ENCODE measurements at places on chromosomes 6 and 20. TPM values are rescaled to one million over a fixed set of nuclear protein-coding genes. Genes with fewer than 3 reads are reported as not detected.

The HLA-DRB1 gene
- total RNA-seq = 0.14 TPM

The DEFB132 gene
- not detected for total RNA-seq

The TDRD6 gene
- under 0.01 TPM for total RNA-seq

The TSPYL1 gene
- 54.1 TPM for total RNA-seq

The SAPCD1 gene
- 0.44 TPM for total RNA-seq

The BPIFB4 gene
- total RNA-seq = not detected

The TBXT gene
- total RNA-seq = not detected

The SRSF3 gene
- total RNA-seq = 199 TPM

The GINS1 gene
- total RNA-seq = 1.5 TPM

The BYSL gene
- 18.6 TPM for total RNA-seq

The ISM1 gene
- not detected for total RNA-seq

The STMND1 gene
- total RNA-seq = not detected

The PIGT gene
- total RNA-seq = 46.1 TPM

The CYP39A1 gene
- 0.22 TPM for total RNA-seq

The C20orf144 gene
- 0.14 TPM for total RNA-seq
